ENCODE measurements at places on chromosomes 4 and X.

- no peak for DNase-seq
These were observed 85.2 kb downstream of the ANAPC10 start for GRCh38 chr4:145012841-145013240.

DNA sequence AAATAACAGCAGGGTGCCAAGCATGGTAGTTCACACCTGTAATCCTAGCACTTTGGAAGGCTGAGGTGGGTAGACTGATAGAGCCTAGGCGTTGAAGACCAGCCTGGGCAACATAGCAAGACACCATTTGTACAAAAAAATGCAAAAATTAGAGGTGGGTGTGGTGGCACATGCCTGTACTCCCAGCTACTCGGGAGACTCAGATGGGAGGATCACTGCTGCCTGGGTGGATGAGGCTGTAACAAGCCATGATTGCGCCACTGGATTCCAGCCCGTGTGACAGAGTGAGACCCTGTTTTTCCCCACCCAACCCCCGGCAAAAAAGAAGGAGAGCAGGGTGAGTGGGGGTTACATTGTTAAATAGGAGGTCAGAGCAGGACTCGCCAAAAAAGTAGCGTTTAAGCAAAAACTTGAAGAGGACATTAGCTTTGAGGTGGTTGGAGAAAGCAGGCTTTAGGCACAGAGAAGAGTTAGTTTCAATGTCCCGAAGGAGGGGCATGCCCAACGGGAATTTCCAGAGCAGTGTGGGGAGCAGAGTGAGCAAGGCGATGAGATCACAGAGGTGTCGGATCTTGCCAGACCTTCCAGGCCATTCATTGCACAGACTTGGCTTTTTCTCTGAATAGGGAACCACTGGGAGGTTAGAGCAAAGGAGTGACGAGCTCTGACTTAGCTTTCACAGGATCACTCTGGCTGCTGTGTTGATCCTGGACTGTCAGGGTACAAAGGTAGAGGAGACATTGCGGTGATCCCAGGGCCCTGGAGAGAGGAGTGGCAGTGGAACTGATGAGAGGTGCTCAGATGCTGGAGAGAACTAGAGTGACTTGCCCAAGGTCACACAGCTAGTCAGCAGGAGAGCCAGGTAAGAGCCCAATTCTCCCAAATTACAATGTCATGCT, 70.6 kb downstream of the TRAPPC11 start:
- DNase-seq: no peak

- DNase-seq: no peak
These were observed 5.2 kb downstream of the MAP9 start for GRCh38 chr4:155371432-155372043.

DNA sequence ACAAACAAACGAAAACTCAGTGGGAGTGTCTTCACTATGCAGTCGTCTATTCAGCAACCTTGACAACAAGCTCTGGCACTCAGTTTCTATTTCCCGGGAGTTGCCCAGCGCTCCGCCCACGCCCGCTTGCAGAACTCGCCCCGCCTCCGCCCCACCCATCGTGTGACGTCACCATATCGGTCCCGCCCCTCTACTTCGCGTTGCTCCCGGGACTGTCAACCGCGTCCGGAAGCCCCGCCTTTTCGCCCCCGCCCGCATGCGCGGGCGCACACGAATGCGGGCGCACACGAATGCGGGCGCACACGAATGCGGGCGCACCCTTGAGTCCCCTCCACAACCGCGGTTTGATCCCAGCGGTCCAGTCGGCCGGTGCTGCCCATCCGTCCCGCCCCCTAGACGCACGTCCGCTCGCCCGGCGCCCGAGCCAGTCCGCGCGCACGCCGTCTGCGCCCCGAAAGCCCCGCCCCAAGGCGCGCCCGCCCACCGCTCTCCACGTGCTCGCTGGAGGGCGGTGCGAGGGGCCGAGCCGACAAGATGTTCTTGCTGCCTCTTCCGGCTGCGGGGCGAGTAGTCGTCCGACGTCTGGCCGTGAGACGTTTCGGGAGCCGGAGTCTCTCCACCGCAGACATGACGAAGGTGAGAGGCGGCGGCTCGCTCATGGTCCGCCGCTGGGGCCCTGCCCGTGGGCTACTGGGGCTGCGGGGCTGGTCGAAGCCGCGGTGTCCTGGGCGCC, at the start of gene LAP3:
LAP3 (plus strand) TSS at position 267 of the 733 bp plus-strand sequence; CDS start at position 535, 268 bp downstream.
- DNase-seq: peak; percentile 87
